ENCODE measurements at places on chromosomes 3 and 15. TPM values are rescaled to one million over a fixed set of nuclear protein-coding genes. Genes with fewer than 3 reads are reported as not detected.

GRCh38 chr3:17639765-17640164 lies 102.7 kb downstream of the TBC1D5 start:
- no peak overlapping the region for H3K4me3 ChIP-seq
- H3K36me3 ChIP-seq, result no peaks in the 10 kb centered on the region
- DNase-seq, result no peak
- H3K27ac ChIP-seq, result no peak overlapping the region

GRCh38 chr3:157160658-157161424 lies 894 bp upstream of the CCNL1 start:
- peak; percentile 82 for DNase-seq
- peaks cover 27% of the 10 kb centered on the region for H3K36me3 ChIP-seq
- peak overlapping the region; percentile 100 for H3K27ac ChIP-seq
- peak overlapping the region; percentile 71 for H3K4me3 ChIP-seq
- no peaks in the 10 kb centered on the region for H3K27me3 ChIP-seq

DNA sequence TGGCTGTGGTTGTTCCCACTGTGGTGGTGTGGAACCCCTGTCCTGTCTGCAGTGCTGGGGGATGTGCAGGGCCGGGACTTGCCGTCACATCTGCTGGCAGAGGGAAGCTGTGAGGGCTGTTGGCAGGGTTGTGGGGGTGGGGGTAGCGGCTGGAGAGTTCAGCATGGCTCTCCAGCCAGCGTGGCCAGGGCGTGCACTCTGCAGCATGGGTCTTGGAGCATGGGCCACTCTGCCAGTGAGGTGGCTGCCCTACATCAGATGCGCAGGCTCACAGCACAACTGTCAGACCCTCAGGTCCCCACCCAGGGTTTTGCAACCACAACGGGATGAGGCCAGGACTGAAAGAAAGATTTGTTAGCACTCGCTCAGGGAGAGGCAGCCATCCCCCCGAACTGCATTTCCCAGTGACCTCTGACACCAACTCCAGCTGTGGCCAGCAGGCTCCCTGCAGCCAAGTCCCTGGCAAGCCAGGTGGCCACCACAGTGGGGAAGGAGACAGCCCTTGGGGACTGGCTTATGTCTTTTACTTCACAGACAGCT lies 237.7 kb upstream of the LYSMD4 start:
- H3K27ac ChIP-seq, result no peak overlapping the region
- DNase-seq, result peak; percentile 50
- H3K27me3 ChIP-seq, result no peaks in the 10 kb centered on the region
- H3K4me3 ChIP-seq, result no peak overlapping the region

- no peak overlapping the region for H3K27ac ChIP-seq
- no peaks in the 10 kb centered on the region for H3K36me3 ChIP-seq
- no peak overlapping the region for H3K4me3 ChIP-seq
- H3K4me1 ChIP-seq, result peaks cover 7% of the 10 kb centered on the region
- H3K27me3 ChIP-seq, result no peaks in the 10 kb centered on the region
- DNase-seq, result no peak
Measured at GRCh38 chr15:99131441-99132023, 26.7 kb downstream of the SYNM start.

GRCh38 chr3:24387493-24387892 lies 107.2 kb downstream of the THRB start:
- DNase-seq, result no peak
- peaks cover 20% of the 10 kb centered on the region for H3K4me1 ChIP-seq
- no peaks in the 10 kb centered on the region for H3K36me3 ChIP-seq
- H3K27ac ChIP-seq, result no peak overlapping the region

DNA sequence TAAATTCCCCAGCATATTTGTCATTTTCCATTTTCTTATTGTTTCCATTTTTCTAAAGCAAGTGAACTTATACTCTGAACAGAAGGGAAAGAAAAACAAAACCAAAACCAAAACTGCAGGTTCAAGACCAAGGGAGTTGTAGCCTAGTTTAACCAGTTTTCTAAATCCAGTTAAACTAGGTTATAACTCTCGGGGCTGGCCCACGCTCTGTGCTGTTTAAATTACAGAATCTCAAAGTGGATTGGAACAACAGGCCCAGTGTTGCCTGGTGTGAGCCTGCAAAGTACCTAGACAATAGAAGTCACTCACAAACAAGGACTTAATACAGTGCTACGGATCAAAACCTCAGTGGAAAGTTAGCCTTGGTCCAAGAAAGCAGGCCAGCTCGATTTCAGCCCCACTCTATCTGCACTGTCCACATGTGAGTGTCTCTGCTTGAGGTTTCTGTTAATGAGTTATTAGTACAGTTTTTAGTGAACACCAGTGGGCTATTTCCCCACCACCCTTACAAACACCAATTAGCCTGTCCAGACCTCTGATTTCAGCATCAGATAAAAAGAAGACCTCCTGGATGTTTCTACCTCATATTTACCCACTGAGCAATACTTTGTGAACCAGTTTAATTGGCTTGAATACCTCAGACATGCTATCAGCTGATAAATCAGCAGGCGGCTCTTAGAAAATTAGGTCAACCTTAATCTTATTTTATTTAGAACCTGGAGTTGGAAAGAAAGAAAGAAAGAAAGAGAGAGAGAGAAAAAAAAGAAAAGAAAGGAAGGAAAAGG lies 93.8 kb upstream of the PDZRN3 start:
- no peaks in the 10 kb centered on the region for H3K4me1 ChIP-seq
- H3K36me3 ChIP-seq, result no peaks in the 10 kb centered on the region
- no peak overlapping the region for H3K27ac ChIP-seq

DNA sequence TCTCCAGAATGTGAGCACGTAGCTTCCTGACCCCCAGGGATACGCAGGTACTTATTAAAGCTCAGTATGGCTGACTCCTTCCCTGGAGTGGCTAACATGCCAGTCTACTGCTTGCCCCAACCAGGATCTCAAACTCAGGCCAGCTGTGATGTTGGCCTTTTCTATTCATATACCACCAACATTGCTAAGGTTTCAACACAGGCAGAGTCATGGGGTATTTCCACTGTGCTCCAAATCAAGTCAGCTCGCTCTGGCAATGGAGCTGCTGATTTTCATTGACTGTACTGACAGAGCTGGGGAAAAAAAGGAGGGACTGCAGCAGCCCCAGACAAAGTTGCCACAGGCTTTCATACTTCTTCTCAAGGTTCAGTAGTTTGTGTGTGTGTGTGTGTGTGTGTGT lies 87.0 kb downstream of the CFAP20DC start:
- H3K36me3 ChIP-seq, result no peaks in the 10 kb centered on the region
- no peak overlapping the region for H3K4me3 ChIP-seq
- no peaks in the 10 kb centered on the region for H3K27me3 ChIP-seq
- peaks cover 6% of the 10 kb centered on the region for H3K4me1 ChIP-seq
- no peak overlapping the region for H3K27ac ChIP-seq

- no peaks in the 10 kb centered on the region for H3K27me3 ChIP-seq
- peaks cover 3% of the 10 kb centered on the region for H3K4me1 ChIP-seq
- no peak for DNase-seq
- peak overlapping the region; percentile 89 for H3K27ac ChIP-seq
- H3K4me3 ChIP-seq, result peak overlapping the region; percentile 68
Measured at GRCh38 chr3:31531452-31531991, 1.2 kb upstream of the STT3B start.

DNA sequence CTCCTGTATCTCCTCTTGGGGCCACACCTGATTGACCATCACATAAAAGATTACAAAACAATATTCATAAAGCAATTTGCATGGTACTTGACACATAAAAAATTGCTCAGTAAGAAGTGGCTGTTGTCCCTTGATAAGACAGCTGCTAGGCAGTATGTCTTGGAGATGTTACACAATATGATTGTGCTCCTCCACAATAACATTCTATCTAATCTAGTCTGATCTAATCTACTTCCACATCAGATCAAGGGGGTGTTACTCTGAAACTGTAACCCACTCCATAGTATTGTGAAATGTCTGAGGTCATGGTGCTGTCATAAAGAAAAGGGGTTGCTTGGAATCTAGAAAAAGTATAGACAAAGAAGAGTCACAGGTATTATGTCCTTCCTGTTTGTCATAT lies 23.4 kb upstream of the AQP9 start:
- H3K36me3 ChIP-seq, result no peaks in the 10 kb centered on the region
- H3K4me1 ChIP-seq, result no peaks in the 10 kb centered on the region
- no peak overlapping the region for H3K4me3 ChIP-seq
- H3K27me3 ChIP-seq, result no peaks in the 10 kb centered on the region

- H3K4me3 ChIP-seq, result no peak overlapping the region
- peaks cover 30% of the 10 kb centered on the region for H3K4me1 ChIP-seq
- H3K36me3 ChIP-seq, result peaks cover 4% of the 10 kb centered on the region
- H3K27me3 ChIP-seq, result no peaks in the 10 kb centered on the region
Measured at GRCh38 chr15:75641603-75642002, 1.6 kb upstream of the IMP3 start.

GRCh38 chr15:62124973-62125303 lies 40.1 kb downstream of the C2CD4B start:
- no peak overlapping the region for H3K4me3 ChIP-seq
- H3K36me3 ChIP-seq, result peaks cover 3% of the 10 kb centered on the region
- no peak for DNase-seq
- H3K27ac ChIP-seq, result no peak overlapping the region

GRCh38 chr3:2771193-2771592 lies 339.0 kb downstream of the IL5RA start:
- no peak overlapping the region for H3K27ac ChIP-seq
- no peaks in the 10 kb centered on the region for H3K27me3 ChIP-seq
- H3K36me3 ChIP-seq, result no peaks in the 10 kb centered on the region
- H3K4me3 ChIP-seq, result no peak overlapping the region
- no peak for DNase-seq

GRCh38 chr3:20811631-20812030 lies 625.6 kb upstream of the SGO1 start:
- H3K4me3 ChIP-seq, result no peak overlapping the region
- no peak overlapping the region for H3K27ac ChIP-seq
- no peak for DNase-seq
- no peaks in the 10 kb centered on the region for H3K27me3 ChIP-seq
- H3K4me1 ChIP-seq, result no peaks in the 10 kb centered on the region

- H3K36me3 ChIP-seq, result no peaks in the 10 kb centered on the region
- no peaks in the 10 kb centered on the region for H3K4me1 ChIP-seq
- no peaks in the 10 kb centered on the region for H3K27me3 ChIP-seq
- H3K4me3 ChIP-seq, result no peak overlapping the region
- DNase-seq, result no peak
- no peak overlapping the region for H3K27ac ChIP-seq
Measured at GRCh38 chr3:81500039-81500438, 261.4 kb downstream of the GBE1 start.

DNA sequence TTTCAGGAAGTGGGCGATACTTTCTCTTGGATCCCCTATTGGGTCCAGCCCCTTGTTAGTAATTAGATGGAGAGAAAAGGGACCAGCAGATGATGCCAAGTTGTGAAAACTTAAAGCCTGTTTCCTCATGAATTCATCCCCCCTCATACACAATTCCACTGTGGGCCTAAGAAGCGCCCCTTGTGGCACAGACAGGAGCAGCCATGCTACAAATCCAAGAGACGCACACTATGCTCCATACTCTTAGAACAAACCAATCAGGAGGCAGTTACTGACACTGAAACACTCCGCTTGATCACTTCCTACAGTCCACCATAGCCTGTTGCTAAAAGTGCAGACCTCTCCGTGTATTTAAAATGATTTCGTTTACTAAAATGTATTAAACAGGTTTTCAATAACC lies 111.3 kb upstream of the ARRDC4 start:
- no peaks in the 10 kb centered on the region for H3K36me3 ChIP-seq
- H3K4me1 ChIP-seq, result no peaks in the 10 kb centered on the region
- no peaks in the 10 kb centered on the region for H3K27me3 ChIP-seq
- no peak overlapping the region for H3K27ac ChIP-seq
- DNase-seq, result no peak

DNA sequence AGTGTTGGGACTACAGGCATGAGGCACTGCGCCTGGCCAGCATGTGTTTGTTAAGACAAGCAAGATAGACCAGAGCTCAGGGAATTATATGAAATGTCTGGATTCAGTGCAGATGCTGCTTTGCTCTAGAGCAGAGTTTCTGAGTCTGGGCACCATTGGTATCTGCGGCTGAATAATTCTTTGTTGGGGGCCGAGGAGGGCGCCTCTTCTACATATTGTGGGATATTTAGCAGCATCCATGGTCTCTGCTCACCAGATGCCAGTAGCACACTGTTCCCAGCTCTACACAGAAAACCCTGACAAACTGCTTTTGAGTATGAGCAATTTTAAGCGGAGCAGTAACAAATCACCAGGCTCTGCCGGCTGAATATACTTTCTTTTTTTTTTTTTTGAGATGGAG lies 3.6 kb upstream of the LDHAL6B start:
- H3K4me1 ChIP-seq, result no peaks in the 10 kb centered on the region
- no peak for DNase-seq
- H3K27me3 ChIP-seq, result no peaks in the 10 kb centered on the region
- H3K4me3 ChIP-seq, result no peak overlapping the region

DNA sequence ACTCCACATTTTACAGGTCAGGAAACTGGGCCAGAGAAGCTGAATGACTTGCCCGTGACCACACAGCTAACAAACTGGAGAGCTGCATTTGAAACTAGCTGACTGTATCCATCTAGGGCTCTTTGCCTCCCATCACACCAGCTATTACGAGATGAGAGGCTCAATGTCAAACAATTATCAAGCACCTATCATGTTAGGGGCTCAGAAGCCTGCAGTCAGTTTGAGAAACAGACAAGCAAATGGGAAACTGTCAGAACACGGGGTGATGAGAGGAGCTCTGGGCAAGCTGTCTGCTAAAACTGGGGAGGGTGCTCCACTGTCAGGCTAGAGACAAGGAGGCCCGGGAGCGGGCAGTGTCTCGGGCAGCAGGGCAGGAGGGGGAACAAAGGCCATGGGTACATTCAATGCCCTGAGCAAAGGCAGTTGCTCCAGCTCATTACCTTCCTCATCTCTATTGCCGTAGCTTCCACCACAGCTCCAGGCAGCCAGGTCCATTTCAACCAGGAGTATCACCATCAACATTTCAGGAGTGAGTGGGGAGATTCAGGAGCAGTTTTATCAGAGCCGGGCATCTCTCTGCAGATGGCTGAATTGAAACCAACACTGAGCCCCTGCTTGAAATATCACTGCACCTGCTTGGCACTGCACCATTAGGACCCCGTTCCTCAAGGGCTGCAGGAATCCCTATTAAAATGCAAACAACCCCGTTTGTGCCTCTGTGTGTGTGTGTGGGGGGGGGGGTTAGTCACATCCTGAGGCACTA lies 122.6 kb downstream of the RAB11A start:
- peaks cover 8% of the 10 kb centered on the region for H3K27me3 ChIP-seq
- H3K4me1 ChIP-seq, result no peaks in the 10 kb centered on the region
- H3K36me3 ChIP-seq, result no peaks in the 10 kb centered on the region
- H3K27ac ChIP-seq, result no peak overlapping the region
- DNase-seq, result no peak

FOXP1 gene
- total RNA-seq, result 121 TPM

PLSCR5 gene
- not detected for total RNA-seq

APEH gene
- 58.4 TPM for total RNA-seq

CPN2 gene
- total RNA-seq, result not detected

CMTM7 gene
- 41.6 TPM for total RNA-seq

GHRL gene
- total RNA-seq, result 7.6 TPM

Data from lung (tissue), 17 donors.